ENCODE measurements at places on chromosomes 11 and 22.

GRCh38 chr11:44765676-44766075 lies 38.9 kb downstream of the TSPAN18 start:
- DNase-seq = no peak

- DNase-seq = no peak
Measured at GRCh38 chr11:76159303-76159937, 46.9 kb downstream of the WNT11 start.

GRCh38 chr11:72309074-72309598 lies 65.2 kb upstream of the PHOX2A start:
- no peak for DNase-seq

- DNase-seq = no peak
Measured at GRCh38 chr22:50074056-50074455, 11.2 kb downstream of the MLC1 start.

DNA sequence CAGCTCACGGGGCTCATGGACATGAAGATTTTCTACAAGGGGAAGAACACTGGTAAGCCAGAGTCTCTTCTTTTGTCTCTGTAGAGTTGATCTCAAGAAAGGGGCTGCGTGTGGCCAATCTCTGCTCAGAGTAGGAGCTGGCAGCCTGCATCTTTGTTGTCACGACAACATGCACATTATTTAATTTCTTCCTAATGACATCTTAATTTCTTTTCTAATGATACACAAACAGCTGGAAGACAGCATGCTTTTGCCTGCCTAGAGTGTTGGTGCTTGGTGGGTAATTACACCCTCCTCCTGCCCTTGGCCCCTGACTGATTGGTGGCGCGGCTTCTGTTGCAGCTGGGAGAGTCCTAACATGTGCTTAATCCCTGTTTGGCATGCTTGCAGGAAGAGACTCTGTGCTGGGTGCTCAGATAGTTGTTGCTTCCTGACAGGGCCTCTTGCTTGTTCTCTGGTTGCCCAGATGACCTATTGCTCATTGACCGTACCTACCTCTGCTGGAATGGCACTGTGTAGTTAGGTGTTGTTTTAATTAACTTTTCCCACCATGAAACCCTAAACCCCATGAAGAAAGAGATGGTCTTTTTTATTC lies 106.9 kb upstream of the SORL1-AS1 start:
- DNase-seq = no peak

- no peak for DNase-seq
Measured at GRCh38 chr22:22772883-22773282, 114.7 kb upstream of the IGLL5 start.

GRCh38 chr11:10443152-10443551 lies 11.9 kb upstream of the AMPD3 start:
- DNase-seq = no peak

- no peak for DNase-seq
Measured at GRCh38 chr22:37862570-37863325, 13.5 kb downstream of the EIF3L start.

DNA sequence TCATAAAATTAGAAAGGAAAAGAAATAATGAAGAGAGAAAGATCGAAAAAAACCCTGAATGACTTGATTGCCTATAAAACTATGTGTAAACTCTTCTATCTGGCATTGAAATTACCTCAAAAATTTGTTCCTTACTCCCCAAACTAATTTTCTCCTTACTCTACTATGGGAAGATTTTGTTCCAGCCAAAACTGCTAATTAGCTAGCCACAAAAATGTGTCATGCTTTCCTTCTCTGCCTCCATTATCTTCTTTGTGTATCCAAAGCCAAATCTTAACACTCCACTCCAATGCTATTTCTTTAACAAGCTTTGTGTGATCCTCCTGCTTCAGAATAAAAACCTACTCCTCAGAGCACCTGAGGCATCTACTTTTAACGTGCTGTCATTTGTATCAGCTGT lies 831.2 kb downstream of the METTL15 start:
- no peak for DNase-seq

DNA sequence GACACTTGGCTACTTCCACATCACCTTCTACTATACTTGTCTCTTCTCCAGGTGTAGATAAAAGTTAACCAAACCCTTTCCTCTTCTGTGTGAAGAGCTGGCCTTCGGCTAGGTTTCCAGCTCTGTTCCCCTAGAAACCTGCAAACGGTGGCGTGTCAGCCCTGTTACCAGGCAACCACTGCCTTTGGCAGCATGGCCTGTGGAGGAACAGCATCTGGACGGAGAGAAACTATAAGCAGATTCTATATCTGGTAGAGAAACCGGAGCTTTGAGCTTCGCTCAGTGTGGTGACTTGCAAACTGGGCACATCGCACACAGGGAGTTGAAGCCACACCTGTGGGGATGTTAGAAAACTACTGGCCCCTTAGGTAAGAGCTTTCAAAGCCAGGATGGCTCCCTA lies 35.9 kb downstream of the ARAP1 start:
- DNase-seq = no peak

DNA sequence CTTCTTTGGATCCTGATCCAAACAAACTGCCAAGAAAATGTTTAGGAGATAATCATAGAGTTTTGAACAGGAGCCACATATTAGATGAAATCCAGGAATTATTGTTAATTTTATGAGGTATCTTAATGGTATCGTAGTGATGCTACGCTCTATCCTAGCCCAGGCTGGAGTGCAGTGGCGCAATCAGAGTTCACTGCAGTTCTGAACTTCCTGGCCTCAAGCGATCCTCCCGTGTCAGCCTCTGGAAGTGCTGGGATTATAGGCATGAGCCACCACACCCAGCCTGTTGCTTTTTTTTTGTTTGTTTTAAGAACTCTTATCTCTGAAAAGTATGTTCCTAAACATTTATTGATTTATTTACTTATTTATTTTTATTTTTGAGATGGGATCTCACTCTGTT lies 2.4 kb downstream of the GSTT4 start:
- DNase-seq = no peak

GRCh38 chr22:38973289-38974169 lies 8.6 kb upstream of the APOBEC3B start:
- peak; percentile 46 for DNase-seq

GRCh38 chr11:34940026-34940677 lies 23.7 kb downstream of the PDHX start:
- DNase-seq = no peak

DNA sequence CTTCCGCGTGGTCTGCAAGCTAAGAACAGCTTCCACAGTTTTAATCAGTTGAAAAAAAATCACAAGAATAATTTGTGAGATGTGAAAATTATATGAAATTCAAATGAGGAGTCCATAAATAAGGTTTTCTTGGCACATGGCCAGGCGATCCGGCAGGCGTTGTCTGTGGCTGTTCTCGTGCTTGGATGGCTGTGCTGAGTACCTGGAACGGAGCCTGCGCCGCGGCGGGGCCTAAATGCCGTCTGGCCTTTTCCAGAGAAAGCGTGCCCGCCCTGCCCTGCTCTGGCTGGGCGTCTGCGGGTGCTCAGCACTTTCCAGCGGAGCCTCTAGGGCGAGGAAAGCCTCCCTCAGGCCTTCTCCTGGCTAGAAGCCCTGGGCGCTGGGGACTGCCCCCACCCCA lies 41.8 kb downstream of the OSBPL5 start:
- DNase-seq = no peak

All from ACHN (cell line).